Fibroblast of mammary gland (primary cell): ENCODE measurements at places on chromosomes 1 and 21.

DNA sequence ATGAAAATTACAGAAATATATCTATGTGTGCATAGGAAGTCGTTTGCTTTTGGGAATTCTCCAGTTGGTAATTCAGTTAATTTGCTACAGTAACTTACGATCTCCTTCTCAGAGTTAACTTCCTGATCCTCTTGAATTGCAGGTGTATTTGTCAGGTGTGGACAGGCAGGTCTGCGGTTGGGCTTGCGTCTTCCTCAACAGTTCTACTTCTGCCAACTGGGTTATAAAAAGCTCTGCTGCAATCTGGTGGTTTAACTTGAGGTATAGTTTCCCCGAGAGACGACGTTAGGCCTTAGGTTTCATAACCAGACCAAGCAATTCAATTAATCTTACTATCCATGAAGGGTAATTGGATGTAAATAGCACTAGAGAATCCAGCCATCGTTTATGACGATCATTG, 88.2 kb downstream of the GABPA start:
- no peak for DNase-seq

DNA sequence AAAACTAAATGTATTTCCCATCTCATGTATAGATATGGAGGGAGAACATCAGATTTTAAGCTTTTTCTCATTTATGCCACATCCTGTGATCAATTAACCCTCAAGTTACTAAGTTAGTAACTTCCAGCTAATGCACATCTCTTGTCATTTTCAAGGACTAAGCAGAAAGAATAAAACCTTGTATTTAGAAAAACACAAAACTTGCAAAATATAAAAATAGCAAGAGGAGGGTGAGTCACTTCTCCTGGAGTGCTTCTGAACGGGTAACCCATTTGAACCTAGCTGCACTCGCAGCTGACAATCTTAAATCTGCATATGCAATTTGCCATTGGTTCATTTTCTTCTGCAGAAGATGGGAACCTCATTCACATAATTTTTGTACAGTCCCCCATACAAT, 500.5 kb downstream of the SETD4 start:
- DNase-seq = peak; percentile 73

GRCh38 chr1:6587261-6588005, 7.6 kb downstream of the ZBTB48 start:
- no peak for DNase-seq

GRCh38 chr1:167784876-167785550, 63.2 kb downstream of the MPZL1 start:
- peak; percentile 54 for DNase-seq

- no peak for DNase-seq
Observed at GRCh38 chr1:40856656-40857302, 5.4 kb downstream of the CITED4 start.

DNA sequence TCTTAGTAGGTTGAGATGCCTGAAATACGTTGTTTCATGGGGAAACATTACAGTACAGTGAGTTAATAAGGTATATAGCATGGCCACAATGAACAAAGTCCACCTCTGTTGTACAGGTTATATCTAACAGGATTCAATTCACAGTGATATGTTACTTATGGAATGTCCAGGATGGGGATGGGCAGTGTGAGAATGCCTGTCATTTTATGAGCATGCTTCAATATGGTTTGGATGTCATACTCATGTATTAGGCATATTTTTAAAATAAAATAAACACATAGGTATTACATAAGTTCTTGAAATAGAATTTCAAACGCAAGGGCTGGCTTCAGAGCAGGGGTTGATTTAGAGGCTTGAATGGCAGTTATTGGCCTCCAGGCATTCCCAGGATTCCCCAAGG, 6.1 kb upstream of the PHLDA3 start:
- DNase-seq = no peak

DNA sequence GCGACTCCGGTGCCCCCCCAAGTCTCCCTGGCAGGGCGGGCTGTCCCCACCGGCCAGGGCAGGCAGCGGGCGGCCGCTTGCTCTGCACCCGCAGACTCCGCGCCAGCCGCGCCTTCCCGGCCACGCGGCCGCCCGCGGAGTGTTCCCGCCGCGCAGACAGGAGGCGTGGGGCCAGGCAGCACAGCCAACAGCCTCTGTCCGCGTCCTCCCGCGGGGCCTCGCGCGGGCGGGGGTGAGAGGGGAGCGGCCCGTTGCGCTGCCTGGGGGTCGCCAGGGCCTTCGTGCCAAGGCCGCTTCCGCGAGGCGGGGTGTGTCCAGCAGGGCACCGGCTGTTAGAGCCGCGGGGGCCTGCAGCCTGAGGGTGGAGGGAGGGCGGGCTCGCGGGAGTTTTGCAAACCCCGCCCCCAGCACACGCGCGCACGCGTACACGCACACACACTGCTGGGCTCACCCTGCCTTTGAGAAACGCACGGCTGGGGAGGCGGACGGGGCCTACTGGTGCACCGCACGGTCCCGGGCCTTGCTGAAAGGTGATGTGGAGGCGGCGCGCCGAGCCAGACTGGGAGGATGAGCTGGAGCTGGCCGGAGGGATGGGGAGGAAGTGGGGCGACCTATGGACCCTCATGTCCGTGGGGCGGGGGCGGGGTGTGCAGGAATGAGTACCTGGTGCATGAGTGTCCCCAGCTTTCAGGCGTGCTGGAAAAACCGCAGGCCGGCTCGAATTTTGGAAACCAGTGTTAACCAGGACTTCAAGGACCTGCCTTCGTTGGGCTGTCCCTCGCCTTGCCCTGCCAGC, 41.5 kb downstream of the KIAA1614 start:
- peak; percentile 60 for DNase-seq

- DNase-seq = no peak
Observed at GRCh38 chr1:226534098-226534497, 14.5 kb upstream of the STUM start.
